NCI-H1048 (cell line): ENCODE measurements at places on chromosomes 5 and 9.

DNA sequence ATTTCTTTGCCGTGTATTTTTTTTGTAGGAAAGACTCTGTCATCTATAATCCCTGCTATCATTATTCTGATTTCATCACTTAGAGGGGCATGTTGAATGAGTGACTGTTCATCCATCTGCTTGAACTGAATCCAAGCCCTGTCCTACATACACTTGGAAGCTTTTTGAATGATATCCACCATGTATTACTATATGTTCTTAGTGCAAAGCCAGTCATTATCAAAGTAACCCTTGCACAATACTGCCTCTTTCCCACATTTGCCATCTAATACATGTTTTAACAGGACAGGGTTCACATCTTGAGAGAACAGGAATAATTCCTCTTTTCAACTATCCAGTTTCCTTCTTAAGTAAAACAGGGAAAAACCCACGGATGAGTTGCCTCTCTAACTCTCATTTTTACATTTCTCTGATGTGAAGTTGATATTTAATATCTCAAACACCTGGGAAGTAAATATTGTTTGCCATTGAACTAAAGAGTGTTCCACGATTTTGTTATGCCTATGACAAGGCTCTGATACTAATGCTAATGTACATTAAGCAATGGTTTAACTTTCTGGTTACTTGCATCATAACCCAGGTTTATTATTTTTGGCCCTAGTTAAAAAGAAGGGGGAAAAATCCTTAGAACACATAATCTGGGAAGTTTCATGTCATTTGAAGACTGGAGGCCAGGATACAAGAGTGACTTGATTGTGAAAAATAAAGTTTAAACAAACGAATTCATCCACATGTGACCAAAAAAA, 103.7 kb upstream of the TARS1 start:
- DNase-seq, result no peak

DNA sequence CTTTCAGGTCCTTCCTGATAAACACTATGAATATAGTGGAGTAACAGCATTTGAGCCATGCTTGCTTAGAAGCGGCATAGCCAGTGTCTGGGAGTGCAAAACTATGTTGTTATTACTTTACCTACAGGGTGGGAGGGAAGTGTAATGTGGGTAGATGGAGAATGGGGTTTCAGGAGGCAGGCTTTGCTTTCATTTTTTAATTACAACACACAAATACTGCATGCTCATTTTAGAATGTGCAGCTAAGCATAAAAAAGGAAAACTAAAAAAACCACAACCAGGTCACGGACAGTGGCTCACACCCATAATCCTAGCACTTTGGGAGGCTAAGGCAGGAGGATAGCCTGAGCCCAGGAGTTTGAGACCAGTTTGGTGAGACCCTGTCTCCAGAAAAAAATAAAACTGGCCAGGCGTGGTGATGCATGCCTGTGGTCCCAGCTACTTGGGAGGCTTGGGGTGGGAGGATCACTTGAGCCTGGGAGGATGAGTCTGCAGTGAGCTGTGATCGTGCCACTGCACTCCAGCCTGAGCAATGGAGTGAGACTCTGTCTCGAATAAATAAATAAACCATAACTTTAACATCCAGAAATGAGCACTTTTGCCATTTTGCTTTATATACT, 20.2 kb downstream of the HAVCR1 start:
- DNase-seq, result no peak

DNA sequence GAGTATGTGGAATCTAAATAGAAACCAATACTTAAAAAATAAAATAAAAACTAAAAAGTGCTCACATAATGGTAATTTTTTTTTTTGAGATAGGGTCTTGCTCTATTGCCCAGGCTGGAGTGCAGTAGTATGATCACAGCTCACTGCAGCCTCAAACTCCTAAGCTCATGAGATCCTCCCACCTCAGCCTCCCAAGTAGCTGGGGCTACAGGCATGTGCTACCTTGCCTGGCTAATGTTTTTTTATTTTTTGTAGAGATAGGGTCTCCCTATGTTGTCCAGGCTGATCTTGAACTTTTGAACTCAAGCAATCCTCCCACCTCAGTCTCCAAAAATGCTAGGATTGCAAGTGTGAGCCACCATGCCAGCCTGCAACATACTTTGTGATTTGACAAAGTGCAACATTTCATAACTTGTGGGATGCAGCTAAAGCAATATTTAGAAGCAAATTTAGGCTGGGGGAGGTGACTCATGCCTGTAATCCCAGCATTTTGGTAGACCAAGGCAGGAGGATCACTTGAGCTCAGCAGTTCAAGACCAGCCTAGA, 18.4 kb downstream of the AP3B1 start:
- no peak for DNase-seq

GRCh38 chr9:2916382-2916985, 72.6 kb upstream of the PUM3 start:
- DNase-seq, result no peak

DNA sequence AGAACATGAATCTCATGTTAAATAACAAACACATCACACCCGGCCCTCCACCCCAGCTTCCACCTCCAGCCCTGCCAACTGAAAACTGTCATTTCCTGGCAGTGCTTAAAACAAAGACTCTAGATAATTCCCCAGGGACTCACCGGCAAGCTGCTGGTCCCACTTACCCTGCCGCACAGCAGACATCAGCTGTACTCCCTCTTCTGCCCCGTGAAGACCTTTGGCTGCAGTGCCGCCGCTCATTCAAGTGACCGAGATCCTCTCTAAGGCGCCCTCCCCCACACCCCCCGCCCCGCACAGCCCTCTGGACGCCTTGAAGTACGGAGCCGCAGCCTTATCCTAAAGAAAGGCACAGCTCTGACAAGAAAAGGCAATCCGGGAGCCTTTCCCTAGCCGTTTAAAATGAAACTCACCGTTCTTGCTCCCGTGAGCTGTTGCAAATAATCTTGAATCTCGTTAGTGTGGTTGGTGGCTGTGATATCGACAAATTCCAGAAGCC, 434 bp downstream of the GLRX start:
- no peak for DNase-seq

- no peak for DNase-seq
Observed at GRCh38 chr9:76200315-76200714, 193.9 kb downstream of the RFK start.

- no peak for DNase-seq
Observed at GRCh38 chr5:146945617-146946084, 67.1 kb upstream of the PPP2R2B start.

- DNase-seq, result no peak
Observed at GRCh38 chr9:87818308-87818707, 64.4 kb upstream of the SPATA31E1 start.

DNA sequence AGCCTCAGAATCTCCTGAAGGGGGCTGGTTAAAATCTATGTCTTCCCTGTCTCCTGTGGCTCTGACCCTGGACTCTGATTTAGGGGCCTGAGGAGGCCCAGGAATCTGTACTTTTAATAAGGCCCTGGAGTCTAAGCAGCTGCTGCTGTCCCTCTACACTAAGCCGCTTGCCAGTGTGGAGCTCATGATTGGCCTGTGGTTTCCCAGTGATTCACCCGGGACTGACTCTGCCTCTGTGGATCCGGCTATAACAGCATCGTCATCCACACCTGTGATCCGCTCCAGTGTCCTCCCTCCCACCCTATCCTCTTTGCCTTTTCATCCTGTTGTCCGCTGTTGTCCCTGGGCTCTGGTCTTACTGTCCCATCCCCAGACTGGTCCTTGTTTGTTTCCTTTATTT, 3.7 kb downstream of the SLC31A2 start:
- DNase-seq, result no peak

- no peak for DNase-seq
Observed at GRCh38 chr5:149019679-149020078, 43.2 kb downstream of the SH3TC2 start.

GRCh38 chr9:93680443-93681268, 104.3 kb downstream of the PHF2 start:
- DNase-seq, result no peak

DNA sequence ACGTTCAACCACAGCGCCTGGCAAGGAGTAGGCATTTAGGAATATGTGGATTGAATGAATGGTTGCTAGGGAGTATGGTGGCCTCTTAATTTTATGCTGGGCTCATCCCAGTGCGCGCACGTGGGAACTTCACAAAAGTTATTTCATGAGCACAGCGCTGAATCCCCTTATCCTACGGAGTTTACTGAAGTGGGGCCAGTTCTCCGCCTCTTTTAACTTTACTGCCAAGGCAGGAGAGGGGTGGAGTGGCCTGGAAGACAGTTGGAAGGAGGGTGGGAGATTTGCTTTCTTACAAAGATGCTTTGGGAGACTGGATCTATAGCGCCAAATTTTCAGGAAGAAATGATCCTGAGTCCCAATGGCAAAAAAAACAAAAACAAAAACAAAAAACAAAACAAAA, 326.5 kb downstream of the SH3GL2 start:
- DNase-seq, result no peak

- no peak for DNase-seq
Observed at GRCh38 chr9:130857864-130858738, 23.0 kb downstream of the ABL1 start.

GRCh38 chr5:15560421-15560820, 60.4 kb downstream of the FBXL7 start:
- DNase-seq, result no peak

- no peak for DNase-seq
Observed at GRCh38 chr5:154286557-154286956, 96.0 kb downstream of the GALNT10 start.

DNA sequence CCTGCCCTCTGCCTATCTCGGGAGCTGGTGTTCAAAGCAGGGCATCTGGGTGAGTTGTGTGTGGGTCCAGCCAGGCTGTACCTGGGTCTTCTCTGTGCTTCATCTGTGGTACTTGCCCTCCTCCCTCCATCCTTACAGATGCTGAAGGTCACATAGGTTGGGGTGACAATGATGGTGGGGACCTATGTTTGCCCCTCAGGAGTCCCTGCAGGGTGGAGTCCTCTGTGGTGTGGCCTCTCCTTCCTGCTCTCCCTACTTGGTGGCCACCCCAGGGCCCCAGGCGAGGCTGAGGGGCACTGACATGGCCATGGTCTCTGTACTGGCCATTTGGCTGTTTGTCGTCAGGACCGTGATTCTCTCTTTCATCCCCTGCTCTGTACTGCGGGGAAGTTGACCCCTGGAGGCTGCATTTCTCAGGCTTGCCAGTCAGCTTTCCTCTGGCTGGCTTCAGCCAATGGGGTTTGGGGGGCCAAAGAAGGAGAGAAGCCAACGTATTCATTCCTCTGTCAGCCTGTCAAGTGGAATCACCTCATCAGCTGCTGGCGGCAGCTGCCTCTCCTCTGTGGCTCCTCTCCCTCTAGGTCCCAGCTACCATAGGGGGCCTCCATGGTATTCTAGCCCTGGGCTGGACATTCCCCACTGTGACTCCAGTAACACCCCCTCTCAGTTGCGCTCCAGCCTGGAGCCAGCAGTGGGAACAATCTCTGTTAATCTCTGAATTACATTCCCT, 4.6 kb downstream of the DCANP1 start:
- no peak for DNase-seq

- DNase-seq, result no peak
Observed at GRCh38 chr5:116242343-116242742, 157.5 kb downstream of the COMMD10 start.

DNA sequence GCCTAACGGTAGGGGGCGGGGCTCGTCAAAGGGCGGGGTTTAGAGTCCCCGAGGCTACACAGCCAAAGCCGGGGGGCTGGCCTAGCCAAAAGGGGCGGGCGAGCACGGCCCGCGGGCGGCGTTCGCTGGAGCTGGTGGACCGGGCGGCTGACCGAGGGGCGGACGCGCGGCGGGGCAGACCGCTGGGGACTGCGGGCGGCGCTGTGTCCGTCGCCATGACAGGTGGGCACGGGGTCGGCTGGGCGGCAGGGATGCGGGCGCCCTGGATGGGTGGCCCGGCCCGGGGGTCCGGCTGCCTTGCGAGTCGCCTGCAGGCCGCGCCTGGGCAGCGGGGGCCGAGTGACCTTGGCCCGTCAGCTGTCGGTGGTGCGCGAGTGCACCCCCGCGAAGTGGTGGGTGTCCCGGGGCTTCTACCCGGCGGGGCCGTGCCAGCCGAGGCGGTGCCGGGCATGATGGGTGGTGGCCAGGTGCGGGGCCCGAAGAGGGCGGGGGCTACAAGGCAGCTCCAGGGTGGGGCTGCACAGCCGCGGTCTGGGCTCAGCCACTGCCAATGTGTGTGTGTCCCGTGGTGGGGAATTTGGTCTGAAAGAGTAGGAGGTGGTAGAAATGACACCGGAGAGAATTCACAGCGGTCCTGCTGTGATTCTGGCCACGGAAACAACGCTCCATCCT, at the start of gene CARD19:
Gene CARD19 (plus strand): TSS at position 87 of the 672 bp plus-strand sequence. CDS start 129 bp downstream, at position 216.
- no peak for DNase-seq

DNA sequence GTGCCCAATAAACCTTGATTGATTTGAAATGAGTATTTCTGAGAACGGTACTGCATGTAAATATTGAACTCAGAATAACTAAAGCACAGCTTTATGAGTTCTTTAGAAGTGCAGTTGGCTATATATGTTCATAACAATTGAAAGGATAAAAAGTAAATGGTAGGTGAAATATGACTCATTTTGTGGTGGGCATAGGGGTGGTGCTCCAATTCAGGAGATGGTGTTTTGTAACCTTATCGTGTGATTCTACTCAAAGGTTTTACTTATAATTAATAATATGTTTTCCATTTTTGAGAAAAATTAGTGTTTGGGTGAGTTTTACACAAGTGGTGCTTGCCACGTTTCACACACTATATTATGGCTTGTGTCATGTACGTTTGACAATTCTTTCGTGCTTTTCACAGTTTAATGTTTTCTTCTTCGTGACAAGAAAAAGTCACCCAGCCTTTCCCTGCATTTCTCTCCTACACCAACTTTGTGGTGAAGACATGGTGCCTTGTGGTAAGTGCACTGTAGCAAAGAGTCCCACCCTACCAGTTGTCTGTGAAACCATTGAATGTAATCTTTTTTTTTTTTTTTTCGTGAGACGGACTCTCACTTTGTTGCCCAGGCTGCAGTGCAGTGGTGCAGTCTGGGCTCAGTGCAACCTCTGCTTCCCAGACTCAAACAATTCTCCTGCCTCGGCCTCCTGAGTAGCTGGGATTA, 492.5 kb upstream of the SGCD start:
- no peak for DNase-seq

DNA sequence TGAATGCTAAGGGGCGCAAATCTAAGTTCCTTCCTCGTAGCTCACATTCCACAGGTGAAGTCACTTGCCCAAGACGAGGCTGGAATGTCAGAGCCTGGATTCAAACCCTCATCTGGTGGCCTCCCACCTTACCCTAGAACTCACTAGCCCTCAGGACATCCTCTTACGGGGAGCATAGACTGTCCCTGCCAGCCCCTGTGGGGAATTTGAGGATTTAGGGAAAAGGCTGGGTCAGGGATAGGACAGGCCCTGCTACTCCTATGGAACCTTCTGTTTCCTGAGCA, 45.0 kb downstream of the IRF1 start:
- no peak for DNase-seq

GRCh38 chr5:146345578-146346366, 7.1 kb downstream of the POU4F3 start:
- no peak for DNase-seq

- no peak for DNase-seq
Observed at GRCh38 chr5:77776554-77777206, 541 bp upstream of the TBCA start.

DNA sequence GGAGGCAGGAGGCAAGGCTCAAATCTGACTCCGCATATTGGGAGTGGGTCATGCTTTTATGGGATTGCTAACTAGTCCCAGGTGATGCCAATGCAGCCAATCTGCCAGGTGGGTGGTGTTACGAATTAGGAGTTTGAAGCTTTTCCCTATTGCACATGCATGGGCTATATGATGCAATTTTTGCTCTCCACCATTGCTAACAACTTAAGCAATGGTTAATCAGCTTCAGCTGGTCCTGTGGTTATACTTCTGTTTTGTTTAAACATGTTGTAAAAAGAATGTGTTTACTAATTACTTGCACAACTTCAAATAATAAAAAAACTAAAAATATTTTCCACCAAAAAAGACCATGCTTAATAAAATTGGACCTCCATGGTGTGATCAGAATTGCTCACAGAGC, 55.7 kb downstream of the SHC3 start:
- DNase-seq, result no peak

- DNase-seq, result no peak
Observed at GRCh38 chr5:6594066-6594465, 38.8 kb downstream of the NSUN2 start.
